ENCODE measurements at places on chromosomes 7 and 10. TPM values are rescaled to one million over a fixed set of nuclear protein-coding genes. Genes with fewer than 3 reads are reported as not detected.

Gene STYXL1
- 34.1 TPM for total RNA-seq

Gene SUN3
- total RNA-seq = not detected

Gene C10orf105
- 0.42 TPM for total RNA-seq

Gene MNX1
- total RNA-seq = 0.17 TPM

Gene CFAP58
- 0.15 TPM for total RNA-seq

Gene LRGUK
- total RNA-seq = 0.27 TPM

Gene ITGB8
- total RNA-seq = not detected

Gene PHF14
- 32.5 TPM for total RNA-seq

Gene OR2A1
- total RNA-seq = not detected

Gene CRYGN
- total RNA-seq = not detected

Gene GPRIN2
- not detected for total RNA-seq

Gene SLC18A3
- not detected for total RNA-seq

Gene EPHB6
- total RNA-seq = 7.8 TPM

Gene HKDC1
- total RNA-seq = 3.7 TPM

Gene CFAP70
- 0.44 TPM for total RNA-seq

Gene NKX1-2
- total RNA-seq = not detected

Gene NANOS1
- 0.61 TPM for total RNA-seq

Gene EIF5AL1
- 0.27 TPM for total RNA-seq

Gene GPER1
- total RNA-seq = not detected

Gene GIMAP7
- 291 TPM for total RNA-seq

Gene OPN1SW
- not detected for total RNA-seq

Data from T-helper 1 cell treated with Interleukin-12 subunit alpha and Interleukin-12 subunit beta and Interleukin-4 antibody, amounts not matched to agents 30 ng/mL and 1 ng/mL, for 36 hours (primary cell).